A549 (cell line): ENCODE measurements at places on chromosomes 7 and 10. TPM values are rescaled to one million over a fixed set of nuclear protein-coding genes. Genes with fewer than 3 reads are reported as not detected.

The ZNF107 gene
- polyA plus RNA-seq = 2.8 to 3.6 TPM (median 3.4 TPM) in 3 replicates

The C10orf67 gene
- 0.05 to 0.12 TPM (median 0.06 TPM) in 3 replicates for polyA plus RNA-seq

The RBP3 gene
- not detected in 3 replicates for polyA plus RNA-seq

The UCMA gene
- not detected in 3 replicates for polyA plus RNA-seq

The CISD1 gene
- 43.5 to 48.6 TPM (median 48.1 TPM) in 3 replicates for polyA plus RNA-seq

The PRSS37 gene
- not detected in 3 replicates for polyA plus RNA-seq

The BICC1 gene
- 52.4 to 57.7 TPM (median 56.8 TPM) in 3 replicates for polyA plus RNA-seq

GRCh38 chr10:68163735-68164134 lies 54.4 kb downstream of the MYPN start:
- DNase-seq = no peak

DNA sequence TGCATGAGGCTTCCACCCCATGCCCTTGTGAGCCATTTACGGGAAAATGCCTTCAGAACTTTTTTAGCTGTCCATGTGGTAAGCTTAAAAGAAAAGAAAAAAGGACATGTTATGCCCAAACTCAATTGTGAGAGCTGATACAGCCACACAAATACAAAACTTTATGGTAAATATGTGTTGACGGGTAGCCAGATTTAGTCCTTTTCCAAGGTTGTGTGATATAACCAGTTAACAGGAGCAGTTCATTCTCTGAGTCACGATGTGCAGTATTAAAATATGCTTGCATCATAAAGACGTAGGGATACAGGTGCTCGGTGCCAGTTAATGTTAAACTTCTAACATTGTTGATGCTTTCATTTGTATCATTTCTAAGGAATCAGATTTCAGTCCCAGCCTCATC lies 350.4 kb downstream of the DNAJB6 start:
- no peak for DNase-seq

GRCh38 chr7:95200741-95201140 lies 123.6 kb downstream of the PON1 start:
- no peak for DNase-seq

DNA sequence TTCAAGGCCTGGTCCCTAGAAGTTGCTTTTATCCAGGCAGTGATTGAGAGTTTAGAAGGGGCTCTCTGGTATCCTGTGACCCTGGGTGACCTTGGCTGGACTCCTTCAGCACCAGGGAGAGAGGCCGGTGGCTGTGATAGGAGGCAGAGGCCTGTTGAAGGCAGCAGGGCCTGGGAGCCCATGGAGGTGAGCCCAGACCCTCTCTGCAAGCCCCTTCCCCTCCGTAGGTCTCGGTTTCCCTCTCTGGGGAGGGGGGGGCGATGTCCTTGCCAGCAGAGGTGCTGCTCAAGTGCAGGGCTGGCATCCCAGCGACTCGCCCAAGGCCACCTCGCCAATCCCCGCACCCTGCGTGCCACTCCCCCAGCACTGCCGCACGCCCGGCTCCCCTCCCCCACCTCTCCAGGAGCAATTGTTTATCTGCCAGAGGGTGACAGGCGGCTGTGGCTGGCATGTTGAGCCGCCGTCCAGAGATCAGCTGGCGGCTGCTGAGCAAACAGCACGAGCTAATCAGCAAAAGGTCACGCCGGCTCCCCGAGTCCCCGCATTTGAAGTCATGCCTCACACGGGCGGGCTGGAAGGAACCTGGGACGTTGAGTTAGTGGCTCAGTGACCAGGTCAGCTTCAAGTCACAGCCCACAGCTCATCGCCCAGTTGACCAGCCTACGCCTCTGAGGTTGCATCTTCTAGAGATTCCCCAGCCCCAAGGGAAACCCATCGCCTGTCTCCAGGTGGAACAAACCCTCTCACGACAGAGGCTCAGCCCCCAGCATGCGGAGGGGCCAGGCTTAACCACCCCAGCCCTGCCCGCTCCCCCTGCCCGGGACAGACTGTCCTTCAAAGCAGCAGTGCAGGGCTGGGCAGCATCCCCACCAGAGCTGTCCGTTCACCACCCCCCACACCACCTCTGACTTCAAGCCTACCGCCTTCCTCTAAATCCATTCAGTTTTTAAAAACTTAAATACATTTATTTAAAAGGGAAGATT lies 43.7 kb downstream of the ELFN1 start:
- no peak for DNase-seq

DNA sequence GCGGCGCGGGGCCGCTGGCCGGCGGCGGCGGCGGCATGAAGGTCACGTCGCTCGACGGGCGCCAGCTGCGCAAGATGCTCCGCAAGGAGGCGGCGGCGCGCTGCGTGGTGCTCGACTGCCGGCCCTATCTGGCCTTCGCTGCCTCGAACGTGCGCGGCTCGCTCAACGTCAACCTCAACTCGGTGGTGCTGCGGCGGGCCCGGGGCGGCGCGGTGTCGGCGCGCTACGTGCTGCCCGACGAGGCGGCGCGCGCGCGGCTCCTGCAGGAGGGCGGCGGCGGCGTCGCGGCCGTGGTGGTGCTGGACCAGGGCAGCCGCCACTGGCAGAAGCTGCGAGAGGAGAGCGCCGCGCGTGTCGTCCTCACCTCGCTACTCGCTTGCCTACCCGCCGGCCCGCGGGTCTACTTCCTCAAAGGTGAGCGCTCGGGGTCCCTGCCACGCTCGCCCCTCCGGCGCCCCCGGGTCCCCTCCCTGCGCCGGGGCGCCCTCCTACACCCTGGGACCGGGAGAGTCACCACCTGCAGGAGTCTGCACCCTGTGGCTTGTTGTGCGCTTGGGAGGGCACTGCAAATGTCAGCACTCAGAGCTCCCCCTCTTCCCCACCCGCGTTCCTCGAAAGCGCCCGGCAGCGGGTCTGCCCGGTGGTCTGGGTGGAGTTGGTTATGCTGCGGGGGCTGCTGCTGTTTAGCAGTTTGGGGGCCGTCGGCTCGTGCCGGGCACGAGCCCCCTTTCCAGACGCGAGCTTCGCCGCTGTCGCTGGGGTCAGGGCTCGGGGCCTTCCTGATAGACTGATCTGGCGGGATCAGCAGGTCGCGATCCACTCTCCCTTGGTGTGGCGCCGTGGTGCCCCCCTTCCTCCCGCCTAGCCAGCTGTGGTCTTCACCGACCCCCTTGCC lies 627 bp downstream of the DUSP5 start:
- peak; percentile 56 for DNase-seq

DNA sequence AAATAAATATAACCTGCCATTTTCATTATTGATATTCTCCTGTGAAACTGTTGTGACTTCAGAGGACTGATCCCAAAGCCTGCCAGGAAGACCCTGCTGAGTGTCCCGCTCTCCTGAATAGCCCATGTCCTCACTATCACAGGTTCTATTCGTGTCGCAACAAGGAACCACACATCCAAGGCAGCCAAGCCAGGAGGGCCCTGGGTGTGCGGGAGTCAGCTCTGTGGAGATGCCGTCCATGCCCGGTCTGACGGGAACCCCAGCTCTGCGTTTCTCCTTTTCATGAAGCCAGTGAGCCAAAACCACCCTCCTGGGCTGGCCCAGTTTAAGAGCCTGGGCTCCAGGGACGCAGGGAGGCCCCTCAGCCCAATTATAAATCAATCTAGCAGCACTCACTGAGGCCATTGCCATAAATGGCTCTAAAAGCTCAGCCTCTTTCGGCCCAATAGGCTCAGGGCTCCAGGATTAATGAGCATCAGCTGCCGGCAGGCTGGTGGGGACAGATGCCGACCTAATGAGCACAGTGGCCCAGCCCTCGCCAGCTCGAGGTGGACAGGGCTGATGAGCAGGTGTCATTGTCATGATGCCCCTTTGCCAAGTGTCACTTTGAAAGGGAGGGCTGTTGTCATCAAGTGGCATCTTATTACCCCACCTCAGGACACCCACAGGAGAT lies 177.9 kb downstream of the PLXNA4 start:
- DNase-seq = no peak

DNA sequence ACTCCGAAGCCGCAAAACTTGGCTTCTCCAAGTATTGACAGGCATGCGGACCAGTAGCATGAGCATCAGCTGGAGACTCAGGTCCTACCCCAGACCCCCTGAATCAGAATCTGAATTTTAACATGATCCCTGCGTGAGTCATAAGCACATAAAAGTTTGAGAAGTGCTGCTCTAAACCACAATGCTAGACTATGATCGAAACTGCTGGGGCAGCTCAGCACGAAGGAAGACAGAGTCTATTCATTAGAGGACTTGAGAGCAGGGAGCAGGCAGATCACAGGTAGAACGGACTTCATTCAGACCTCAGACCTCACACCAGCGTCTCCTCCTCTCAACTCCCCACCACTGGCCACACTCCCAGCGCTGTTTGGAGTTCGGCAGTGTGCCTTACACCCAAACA lies 16.9 kb downstream of the CAMK2G start:
- DNase-seq = no peak

DNA sequence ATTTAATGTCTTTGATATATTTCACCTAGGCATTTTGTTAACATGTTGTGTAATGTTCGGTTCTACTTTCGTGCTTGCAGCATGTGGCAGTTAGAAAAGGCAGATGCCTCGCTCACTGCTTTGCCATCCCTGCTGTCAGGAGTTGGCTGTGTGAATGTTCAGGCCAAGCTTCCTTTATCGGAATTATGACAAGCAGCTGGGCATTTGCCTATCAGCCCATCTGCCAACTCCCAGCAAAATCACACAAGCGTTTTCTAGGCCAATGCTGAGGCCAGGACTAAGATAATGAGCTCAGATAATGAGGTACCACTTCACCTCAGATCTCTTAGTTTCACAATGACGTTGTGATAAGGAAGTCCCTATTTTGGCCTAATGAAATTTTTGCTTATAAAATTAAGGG lies 212.7 kb upstream of the FAM3C start:
- no peak for DNase-seq
